ENCODE measurements at places on chromosomes 6 and 20.

- no peak for DNase-seq
Measured at GRCh38 chr6:5672581-5673011, 334.1 kb downstream of the NRN1 start.

- DNase-seq, result no peak
Measured at GRCh38 chr6:90162648-90163387, 133.8 kb downstream of the BACH2 start.

GRCh38 chr6:22152841-22153240, 144.0 kb downstream of the PRL start:
- DNase-seq, result no peak

GRCh38 chr6:170286934-170287265, 4.0 kb downstream of the DLL1 start:
- DNase-seq, result no peak

GRCh38 chr6:135183002-135183531, 2.0 kb downstream of the MYB start:
- DNase-seq, result peak; percentile 92

DNA sequence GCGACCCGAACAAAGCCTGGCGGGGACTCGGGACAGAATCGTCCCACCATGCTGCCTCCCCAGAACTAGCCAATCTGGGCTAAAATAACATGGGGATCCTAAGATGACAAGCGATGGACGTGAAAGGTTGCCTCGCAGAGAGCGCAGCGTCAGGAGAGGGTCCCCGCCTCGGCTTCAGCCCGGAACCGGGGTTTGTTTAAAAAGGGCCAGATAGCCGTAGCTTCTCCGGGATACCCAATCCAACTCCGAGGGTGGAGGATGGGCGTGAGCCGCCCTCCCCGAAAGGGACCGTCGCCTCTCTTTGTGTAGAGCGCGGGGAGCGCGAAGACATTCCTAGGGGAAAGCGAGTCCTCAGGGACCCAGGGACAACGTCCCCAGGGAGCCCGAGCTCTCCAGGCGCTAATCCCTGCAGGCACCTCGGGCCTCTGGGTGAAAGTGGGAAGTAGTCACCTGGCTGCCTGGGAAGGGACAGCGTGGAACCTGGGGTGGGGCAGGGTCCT, 643 bp downstream of the CD24 start:
- no peak for DNase-seq

DNA sequence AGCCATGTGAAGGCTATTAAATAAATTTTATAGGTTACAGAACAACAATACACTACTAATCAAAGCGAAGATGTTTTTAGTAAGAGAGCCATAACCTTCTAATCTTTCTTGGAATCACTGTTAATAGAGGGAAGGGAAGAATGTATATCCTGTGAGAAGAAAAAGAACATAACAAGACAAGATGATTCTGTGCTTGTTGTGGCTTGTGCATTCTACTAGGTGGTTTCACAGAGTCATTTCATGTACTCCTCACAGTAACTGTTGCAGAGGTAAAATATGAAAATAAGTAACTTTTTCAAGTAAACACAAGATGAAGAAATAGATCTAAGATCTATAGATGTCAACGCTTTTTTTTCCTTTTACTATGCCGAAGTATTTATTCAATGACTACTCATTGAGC, 116.9 kb upstream of the FAM83B start:
- no peak for DNase-seq

DNA sequence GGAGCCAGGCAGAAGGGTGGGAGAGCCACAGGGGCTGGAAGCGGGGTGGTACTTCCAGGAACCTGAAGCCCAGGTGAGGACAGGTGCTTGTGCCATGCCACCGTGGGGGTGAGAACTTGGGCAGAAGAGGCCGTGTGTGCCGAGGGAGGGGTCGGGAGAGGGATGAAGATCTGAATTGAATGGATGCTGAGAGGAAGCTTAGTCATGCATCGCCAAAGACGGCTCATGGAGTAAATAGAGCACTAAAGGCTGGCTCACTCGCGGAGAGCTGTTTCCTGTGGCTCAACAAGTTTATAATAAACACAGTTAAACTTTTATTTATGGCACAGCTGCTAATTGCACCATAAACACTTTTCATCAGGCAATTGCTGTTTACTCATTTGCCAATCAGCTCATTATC, 21.7 kb upstream of the MYT1 start:
- DNase-seq, result no peak

- no peak for DNase-seq
Measured at GRCh38 chr6:72741083-72741482, 119.2 kb downstream of the KCNQ5 start.

DNA sequence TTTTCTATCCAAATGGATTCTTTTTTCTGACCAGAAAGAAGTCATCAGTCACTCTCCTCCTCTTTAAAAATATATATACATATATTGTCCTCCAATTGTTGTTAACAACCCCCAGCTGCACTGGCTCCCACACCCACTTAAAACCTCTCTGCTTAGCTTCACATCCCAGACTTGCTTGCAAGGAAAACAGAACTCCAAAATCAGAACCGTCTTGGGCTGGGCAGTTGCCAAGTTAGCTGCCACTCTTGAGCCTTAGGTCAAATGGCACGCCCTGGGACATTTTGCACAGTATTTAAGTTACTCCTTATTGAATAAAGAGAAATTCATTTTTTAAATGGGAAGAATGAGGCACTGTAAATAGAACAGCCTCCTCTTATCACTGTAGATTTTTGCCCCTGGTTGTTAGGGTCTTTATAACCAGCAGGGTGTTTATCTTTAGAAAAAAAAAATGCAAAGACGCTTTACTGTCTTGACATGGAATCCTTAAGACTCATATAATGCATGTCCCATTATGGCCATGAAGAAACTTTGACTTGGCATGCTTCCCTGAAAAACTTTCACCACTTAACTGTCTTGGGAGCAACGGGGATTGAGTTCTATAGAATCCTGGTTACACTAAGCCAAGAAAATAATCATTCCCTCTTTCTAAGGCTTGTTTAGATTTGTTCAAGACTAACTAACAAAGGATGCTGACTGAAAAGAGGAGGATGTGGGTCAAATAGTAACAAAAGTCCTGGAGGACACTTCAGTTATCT, 204.5 kb downstream of the ISM1 start:
- no peak for DNase-seq

DNA sequence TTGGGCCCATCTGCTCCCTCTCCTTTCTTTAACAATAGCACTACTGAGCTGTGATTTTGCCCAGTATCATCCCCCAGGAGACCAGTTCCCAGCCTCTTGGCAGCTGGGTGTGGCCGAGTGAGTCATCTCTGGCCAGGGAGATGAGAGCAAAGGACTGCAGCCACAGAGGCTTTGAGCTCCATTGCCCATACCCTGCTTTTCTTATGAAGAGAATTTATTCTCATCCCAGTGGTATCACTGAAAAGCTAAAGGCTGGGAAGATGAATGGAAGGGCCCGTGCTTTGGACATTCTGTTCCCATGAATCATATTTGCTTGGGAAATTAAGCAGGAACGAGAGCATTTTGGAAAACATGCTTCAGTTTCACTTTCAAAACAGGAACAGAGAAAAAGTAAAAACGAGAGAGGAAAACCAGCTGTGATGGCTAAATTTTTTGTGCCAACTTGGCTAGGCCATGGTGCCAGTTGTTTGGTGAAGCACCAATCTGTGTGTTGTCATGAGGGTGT, 14.9 kb downstream of the CST3 start:
- no peak for DNase-seq

GRCh38 chr20:35992713-35993335, 24.4 kb downstream of the CNBD2 start:
- DNase-seq, result peak; percentile 72

DNA sequence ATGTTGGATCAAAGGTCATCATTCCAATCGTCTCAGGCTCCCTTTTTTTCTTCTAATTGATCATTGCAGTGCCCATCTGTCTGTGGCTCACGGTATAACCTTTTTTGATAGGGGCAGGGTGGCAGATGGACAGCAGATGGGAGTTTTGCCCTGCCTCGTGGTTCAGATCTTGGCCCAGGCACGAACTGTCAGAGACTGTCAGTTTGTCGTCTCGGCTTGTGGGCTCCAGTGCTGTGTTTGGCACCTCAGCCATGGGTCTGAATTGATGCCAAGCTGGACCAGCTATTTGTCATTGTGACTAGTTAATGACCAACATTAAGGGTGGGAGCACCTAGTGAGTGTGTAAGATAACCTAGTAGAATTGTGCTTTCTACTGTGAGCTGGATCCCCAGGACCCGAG, 197.6 kb downstream of the PRL start:
- DNase-seq, result no peak

DNA sequence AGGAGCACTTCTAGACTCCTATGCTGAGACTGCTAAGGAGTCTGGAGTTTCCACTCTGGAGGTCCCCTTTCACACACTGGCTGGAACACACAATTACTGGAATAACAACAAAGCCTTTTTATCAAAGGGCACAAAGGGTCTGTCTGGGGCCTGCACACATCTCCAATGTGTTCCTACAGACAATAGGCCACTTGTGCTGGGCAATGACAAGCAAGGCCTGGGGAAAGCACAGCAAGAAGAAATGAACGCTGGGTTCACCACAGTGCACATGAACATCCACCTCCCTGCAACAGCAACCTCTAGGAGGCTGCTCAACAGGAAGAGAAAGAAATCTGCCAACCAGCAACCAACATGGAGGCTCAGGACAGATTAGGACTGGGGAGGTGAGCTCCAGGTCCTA, 43.9 kb downstream of the TRPC4AP start:
- DNase-seq, result no peak

GRCh38 chr6:166626177-166627032, 646 bp downstream of the RPS6KA2 start:
- no peak for DNase-seq

DNA sequence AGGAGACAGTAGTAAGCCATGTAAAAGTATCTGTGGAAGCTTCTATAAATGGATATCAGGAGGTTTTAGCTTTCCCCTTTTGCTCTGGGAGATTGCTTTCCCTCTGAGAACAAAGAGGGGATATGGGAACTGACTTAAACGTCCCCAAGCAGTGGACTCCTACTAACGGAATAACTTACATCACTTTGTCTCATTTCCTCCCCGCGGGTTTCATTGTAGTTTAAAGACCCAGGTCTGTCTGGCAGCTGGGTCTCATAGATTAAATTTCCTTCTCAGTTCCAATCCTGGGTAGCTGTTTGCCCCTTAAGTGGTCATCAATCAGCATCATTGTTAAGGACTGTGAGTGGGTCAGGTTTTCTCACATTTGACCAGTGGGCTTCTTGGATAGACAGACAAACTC, 68.7 kb downstream of the PLAGL1 start:
- DNase-seq, result no peak

- no peak for DNase-seq
Measured at GRCh38 chr6:128494440-128494839, 26.0 kb downstream of the PTPRK start.

- DNase-seq, result no peak
Measured at GRCh38 chr20:911882-912600, 4.1 kb downstream of the ANGPT4 start.

- DNase-seq, result no peak
Measured at GRCh38 chr6:82989736-82990290, 75.8 kb downstream of the UBE3D start.

DNA sequence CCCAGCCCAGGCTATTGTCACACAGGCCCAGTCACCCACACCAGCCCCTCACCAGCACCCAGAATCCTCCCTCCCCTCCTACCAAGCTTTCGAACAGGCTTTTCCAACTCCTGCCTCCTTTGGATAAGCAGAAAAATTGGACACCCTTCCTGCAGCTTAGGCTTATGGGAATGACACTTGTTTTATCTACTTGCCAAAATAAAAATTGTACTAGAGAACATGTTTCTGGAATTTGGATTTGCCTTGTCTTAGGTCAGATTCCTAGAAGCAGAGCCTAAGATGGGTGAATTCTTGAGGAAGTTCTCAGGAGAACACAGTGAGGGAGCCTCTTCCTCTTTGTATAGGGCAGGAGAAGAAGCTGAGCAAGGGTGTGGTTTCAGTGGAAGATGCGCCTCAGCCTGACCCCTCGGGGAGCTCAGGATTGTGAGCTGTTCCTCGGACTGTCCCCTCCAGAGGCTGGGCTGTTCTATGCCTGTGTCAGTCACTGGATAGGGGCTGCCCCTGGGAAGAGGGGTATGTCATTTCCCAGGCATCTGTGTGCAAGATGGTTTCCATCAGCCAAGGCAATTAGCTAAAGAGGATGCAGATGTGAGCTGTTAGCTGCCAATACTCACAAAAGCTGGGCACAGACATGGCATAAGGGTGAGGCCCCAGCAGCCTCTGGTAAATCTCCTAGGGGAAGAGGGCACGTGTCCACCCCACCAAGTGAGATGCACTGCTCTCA, 33.9 kb downstream of the ITPR3 start:
- DNase-seq, result no peak

- no peak for DNase-seq
Measured at GRCh38 chr6:78861509-78861908, 5.8 kb upstream of the IRAK1BP1 start.

DNA sequence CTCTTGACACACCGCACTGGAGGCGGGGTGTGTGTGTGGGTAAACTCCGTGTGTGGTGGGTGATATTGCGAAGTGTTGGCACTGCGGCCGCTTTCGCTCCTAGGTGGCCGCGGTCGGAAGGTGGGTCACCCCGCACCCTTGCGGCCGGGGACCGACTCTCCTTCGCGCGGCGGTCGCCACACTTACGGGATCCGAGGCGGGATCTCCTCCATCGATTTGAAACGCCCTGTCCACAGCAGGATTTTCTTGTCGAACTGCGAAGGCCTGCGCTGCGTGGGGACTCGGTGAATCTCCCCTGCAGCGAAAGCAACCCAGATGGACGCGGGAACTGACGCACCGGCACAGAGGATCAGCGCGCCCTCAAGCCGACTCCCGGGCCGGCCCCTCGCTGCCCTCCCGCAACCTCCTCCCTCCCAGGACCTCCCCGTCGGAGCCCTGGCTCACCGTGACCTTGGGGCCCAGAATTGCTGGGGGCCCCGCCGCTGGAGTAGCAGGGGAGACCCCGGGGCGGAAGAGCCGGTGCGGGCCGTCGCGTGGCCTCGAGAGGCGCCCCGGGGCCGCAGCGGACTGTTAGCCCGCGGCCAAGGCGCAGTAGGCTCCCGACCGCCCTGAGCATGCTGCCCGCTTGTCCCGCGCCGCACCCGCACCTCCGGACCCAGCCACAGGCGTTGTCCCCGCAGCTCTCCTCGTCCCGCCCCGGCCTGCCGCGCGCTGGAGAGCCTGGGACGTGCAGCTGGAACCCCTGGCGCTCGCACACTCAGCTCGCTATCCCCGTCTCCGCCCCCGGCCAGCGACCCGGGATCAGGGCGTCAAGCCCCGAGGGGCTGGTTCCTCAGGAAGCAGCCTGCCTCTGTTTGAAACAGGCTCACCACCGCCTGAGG, at the start of gene FAM162B:
Gene FAM162B, minus strand, starts transcription at position 759 of the 881 bp plus-strand sequence. Its CDS starts 143 bp downstream, at position 616.
- DNase-seq, result no peak

- no peak for DNase-seq
Measured at GRCh38 chr6:33147807-33148666, 44.2 kb downstream of the COL11A2 start.

DNA sequence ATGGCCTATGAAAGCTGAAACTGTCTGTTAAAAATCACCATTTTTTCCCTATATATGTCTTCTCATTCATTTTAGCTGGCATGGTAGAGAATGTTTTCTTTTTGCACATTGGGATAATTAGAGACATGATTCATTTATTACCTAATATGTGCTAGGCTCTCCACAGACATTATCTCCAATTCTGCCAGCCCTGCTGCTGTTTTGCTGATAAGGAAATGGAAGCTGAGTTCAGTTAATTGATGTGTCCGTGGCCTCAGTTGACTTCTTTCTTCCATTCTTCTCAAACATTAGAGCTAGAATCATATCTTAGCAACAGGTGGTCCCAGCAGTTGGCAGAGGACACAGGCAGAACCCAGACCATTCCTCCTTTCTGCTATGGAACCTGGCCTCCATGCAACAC, 644.1 kb upstream of the CITED2 start:
- no peak for DNase-seq

GRCh38 chr20:35443003-35443402, 5.0 kb upstream of the GDF5 start:
- DNase-seq, result no peak

GRCh38 chr6:51299621-51300380, 481.1 kb downstream of the TFAP2B start:
- DNase-seq, result no peak

Data from activated CD4-positive, alpha-beta T cell treated with anti-CD3 and anti-CD28 coated beads, Interleukin-2, Interleukin-4, amounts not matched to agents 100 ng/mL and 50 ng/mL, durations not matched to agents 16 hours and 8 hours (primary cell).